IMR-90 (cell line): ENCODE measurements at places on chromosomes 16 and 17. TPM values are rescaled to one million over a fixed set of nuclear protein-coding genes. Genes with fewer than 3 reads are reported as not detected.

DNA sequence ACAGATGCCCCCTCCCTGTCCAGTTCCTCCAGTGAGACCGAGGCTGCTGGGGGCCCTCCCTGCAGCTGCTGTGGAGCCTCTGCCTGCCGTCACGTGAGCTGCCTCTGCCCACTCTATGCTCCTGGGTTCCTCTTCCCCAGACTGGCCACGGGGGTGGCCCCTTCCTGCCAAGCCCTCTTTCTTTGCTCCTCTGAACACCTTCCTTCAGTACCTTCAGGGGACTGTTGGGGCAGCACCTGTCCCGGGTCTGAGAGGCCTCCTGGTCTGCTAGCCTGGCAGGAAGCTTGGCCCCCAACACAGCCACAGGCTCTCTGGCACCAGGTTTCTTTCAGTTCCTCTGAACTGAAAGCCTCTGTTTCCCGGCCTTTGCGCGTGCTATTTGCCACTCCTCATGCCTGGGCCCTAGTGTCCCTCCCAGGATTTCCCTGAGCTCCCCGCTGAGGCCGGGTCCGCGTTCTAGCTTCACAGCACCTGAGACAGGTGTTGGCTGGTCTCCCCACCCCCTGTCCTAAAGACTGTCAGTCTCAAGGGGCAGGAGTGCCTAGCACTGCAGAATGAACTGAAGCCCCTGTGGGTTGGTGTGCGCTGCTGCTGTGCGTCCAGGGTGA is 6.6 kb upstream of the ATP6V0C start:
- DNase-seq = no peak

The SUMO2 gene
- 71.3 and 133 TPM in 2 replicates for total RNA-seq

The SLC5A10 gene
- total RNA-seq = not detected in 2 replicates

DNA sequence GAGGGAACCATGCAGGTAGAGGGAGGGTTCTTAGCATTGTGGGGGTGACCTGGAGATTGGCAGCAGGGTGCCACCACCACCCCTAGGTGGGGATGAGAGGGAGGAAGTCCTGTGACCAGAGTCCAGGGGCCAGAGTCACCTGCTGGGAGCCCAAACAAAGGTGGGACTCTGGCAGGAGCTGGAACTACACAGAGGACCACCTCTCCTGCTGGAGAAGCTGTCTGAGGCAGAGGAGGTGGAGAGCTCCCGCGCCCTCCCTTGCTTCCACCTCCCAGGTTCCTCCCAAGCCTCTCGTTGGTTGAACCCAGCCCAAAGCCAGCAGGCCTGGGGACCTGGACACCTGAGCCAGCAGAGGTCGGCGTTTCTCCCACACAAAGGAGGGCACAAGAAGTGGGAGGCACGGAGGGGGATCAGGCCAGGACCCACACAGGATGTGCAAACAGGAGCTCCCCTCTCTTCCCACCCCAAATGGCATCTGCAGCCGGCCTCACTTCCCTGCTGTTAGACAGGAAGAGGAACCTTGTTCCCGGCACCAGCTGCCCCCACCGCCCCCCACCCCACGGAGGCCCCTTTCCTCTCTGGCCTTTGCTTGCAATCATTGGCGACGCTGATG is 154.6 kb downstream of the SEC14L1 start:
- no peak for DNase-seq

The SLC6A2 gene
- total RNA-seq = not detected in 2 replicates

GRCh38 chr16:58884141-58884540 is 150.0 kb upstream of the GOT2 start:
- no peak for DNase-seq

DNA sequence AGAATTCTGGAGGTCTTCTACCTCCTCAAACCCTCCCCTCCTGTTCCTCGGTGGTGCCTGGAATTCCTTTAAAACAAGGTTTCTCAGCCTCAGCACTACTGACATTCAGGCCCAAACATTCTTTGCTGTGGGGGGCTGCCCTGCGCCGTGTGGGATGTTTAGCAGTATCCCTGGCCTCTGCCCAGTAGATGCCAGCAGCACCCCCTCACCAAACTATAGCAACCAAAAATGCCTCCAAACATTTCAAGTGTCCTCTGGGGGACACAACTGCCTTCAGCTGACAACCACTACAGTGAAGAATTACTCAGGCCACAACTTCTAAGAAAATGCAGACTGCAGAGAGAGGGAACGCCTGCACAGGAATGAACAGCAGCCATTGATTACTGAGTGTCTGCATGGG is 28.4 kb downstream of the TEKT5 start:
- no peak for DNase-seq

- no peak for DNase-seq
These were observed 269.7 kb downstream of the CA10 start for GRCh38 chr17:51888816-51889215.

The CFAP119 gene
- 0.90 and 1.7 TPM in 2 replicates for total RNA-seq

- DNase-seq = peak; percentile 41
These were observed 761 bp downstream of the NOL3 start for GRCh38 chr16:67170949-67171649.

The KRT36 gene
- total RNA-seq = not detected in 2 replicates

The MPV17L gene
- total RNA-seq = under 0.01 TPM in 1 of 2 replicates, not detected in the other

The RNF157 gene
- 0.54 and 0.83 TPM in 2 replicates for total RNA-seq

- DNase-seq = no peak
These were observed 99.2 kb upstream of the PLCG2 start for GRCh38 chr16:81679721-81680430.

DNA sequence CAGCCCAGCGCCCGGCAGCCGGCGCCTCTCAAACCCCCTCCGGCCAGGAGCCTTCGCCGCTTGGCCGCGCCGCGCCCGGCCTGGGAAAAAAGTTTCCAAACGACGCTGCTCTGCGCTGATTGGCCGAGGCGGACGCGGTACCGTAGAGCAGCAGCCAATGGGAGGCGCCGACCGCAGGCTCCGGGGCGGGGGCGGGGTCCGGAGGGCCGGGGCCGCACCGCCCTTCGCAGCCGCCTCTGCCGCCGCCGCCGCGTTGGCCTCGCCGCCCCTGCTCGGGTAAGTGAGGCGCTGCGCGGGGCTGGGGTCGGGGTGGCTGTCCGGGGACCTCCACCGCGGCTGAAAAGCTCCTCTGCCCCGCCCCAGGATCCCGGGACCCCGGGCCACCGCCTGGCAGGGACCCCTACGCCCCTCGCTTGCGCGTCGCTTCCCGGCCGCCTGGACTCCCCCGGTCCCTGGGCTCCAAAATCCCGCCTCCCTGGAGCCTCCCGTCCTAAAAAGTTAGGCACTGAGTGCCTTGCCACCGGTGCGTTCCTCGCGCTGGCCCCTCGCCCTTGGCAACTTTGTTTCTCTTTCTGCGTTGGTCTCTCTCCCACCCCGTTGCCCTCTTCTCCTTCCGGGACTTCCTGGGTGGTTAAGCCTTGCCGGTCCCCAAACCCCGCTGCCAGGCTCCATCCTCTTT is at the start of gene NDE1:
NDE1 (plus strand) TSS at position 227 of the 679 bp plus-strand sequence. CDS start 14,534 bp downstream, outside the sequence.
- peak; percentile 85 for DNase-seq

The CSH1 gene
- not detected in 2 replicates for total RNA-seq

DNA sequence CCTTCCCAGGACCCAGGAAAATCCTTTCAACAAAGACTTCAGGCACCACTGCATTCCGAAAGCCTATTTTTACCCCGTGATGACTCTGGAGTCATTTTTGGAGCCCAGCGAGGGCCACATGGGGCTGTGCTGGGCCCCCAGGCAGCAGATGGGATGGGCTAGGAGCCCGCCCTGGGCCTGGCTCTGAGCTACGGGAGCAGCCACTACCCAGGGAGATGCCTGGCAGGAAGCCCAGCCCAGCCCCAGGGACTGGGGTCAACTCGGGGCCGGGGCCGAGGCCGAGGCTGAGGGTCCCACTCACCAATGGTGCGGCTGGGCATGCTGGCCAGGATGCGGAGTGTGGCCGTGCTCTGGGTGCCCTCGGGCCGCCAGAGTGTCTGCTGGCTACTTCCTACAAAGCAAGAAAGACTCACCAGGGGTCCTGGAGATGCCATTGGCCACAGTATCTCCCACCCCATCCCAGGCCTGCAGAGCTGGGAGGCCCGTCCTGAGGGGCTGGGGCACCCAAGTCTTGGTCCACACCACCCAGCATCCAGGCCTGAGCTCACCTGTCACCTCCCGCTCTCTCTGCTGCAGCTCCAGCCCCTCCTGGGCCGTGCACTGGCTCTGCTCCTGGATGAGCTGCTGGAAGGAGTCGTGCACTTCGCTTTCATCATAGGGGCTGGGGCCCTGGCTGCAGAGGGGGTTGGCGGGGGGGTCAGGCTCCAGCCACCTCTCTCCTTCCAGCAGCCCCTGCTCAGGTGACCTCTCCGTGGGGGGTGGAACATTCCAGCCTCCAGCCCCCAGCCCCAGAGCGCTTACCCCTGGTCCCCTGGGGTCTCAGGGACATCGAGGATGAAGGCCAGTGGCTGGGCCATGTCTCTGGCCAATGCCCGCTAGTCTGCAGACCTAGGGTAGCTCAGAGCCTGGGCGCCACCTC is 2.3 kb downstream of the TMC6 start:
- DNase-seq = no peak

GRCh38 chr16:59634951-59635350 is 900.8 kb upstream of the GOT2 start:
- DNase-seq = peak; percentile 22

The PTX4 gene
- not detected in 2 replicates for total RNA-seq

GRCh38 chr17:17940441-17940911 is 31.7 kb downstream of the TOM1L2 start:
- DNase-seq = peak; percentile 47

DNA sequence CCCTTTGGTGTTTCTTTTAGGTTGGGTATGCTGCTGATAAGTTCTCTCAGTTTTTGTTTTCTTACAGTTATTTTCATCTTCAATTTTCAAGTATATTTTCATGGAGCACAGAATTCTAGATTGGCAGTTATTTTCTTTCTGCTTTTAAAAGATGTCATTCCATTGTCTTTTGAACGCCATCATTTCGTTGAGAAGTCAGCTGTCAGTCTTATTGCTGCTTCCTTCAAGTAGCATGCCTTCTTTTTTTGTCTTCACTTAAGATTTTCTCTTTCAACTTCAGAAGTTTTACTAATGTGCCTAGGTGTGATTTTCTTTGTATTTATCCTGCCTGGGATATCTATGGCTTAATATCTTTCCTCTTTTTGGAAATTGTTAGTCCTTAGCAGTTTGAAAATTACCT is 262.2 kb upstream of the PMFBP1 start:
- DNase-seq = peak; percentile 47

The TMIGD1 gene
- total RNA-seq = not detected in 2 replicates

The PKMYT1 gene
- total RNA-seq = 1.8 and 2.8 TPM in 2 replicates

GRCh38 chr17:59124665-59125064 is 18.0 kb upstream of the TRIM37 start:
- DNase-seq = no peak

The STAC2 gene
- not detected in 2 replicates for total RNA-seq

GRCh38 chr16:86303787-86304678 is 206.3 kb upstream of the FOXF1 start:
- peak; percentile 64 for DNase-seq
